Retinal pigment epithelial cell (primary cell): ENCODE measurements at places on chromosomes 7 and 10.

DNA sequence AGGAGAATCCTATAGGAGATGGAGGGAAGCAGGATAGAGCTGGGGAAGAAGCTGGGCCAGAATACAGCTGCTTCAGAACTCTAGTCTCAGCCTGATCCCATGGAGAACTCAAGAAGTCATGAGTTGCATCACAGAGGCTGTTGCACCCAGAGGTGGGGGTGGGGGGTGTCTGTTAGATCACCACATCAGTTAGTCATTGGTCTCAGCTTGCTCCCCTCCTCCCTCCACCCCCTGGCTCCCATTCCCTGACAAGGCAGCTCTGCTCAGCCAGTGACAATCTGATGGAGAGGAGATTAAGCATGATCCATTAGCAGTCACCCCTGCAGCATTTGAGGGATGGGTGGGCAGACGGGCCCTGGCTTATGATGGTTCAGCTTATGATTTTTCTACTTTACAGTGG is 58.4 kb upstream of the FGL2 start:
- no peak for DNase-seq

- peak; percentile 23 for DNase-seq
These were observed 300.9 kb downstream of the NEBL start for GRCh38 chr10:20596065-20596755.

DNA sequence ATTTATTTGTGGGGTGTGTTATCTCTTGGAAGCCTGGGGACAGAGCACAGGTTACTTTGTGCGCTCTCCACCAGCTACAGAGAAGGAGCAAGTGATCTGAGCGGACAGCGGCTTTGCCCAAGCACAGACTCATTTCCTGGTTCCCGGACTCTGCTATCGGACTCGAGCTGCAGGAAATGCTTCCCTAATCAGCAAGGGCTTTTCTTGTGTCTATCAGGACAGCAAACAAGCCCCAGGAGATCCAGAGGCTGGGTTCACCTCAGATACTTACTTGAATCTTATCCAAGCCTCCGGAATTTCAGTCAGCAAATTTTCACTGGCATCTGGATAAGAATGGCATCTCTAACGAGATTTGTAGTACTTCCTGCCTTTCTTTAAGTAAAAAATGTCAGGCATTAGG is 27.8 kb downstream of the MRC1 start:
- peak; percentile 29 for DNase-seq

DNA sequence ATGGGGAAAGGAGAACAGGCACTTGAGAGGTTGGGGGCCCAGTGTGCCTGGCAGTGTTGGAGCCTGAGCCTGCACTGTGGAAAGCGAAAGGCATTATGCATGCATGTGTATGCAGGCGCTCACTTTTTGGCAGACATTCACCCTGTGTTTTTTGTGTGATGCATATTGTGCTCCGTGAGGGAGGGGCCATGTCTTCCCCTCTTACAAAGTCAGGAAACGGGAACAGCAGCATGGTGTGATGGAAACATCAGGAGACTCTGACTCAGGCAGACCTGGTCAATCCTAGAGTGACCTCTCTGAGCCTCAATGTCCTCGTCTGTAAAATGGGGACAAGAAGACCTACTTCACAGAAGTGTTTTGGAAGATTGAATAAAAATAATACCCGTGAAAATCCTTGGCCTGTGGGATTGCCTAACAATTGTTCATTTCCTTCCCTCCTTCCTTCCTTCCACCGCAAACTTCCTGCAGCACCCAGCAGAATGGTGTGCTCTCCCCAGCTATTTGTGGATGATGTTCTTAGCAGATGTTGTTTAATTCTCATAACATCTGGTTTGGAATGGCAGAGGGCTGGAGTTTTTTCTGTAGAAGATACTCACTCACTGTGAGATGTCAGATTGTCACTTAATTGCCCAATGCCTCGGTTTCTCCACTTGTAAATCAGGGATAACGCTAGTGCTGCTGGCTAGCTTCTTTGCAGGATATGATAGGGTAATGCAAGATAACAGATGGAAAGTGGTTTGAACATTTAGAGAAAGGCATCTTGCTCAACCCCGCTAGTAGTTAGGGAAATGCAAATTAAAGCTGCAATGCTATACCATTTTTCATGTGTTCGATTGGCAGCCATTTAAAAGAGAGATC is 39.8 kb downstream of the CDH23 start:
- DNase-seq = no peak

DNA sequence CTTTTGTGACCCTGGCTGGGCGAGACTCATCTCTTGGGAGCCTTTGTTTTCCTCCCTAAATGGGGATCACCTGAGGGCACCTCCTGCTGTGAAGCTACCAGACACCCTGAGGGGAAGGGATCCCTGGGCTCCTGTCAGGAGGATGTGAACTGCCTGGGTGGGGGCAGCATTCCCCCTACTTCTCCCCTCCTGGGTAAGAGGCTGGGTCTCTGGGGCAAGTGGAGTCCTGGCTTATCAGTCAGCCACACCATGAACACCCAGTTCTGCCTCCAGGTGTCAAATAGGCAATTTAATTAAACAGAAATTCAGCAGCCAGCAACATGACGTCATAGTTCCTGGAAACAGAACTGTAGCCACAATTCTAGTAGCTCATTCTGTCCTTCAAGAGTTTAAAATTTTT is 97.7 kb upstream of the RET start:
- no peak for DNase-seq

GRCh38 chr10:23293973-23294590 is 50.5 kb downstream of the C10orf67 start:
- peak; percentile 84 for DNase-seq

DNA sequence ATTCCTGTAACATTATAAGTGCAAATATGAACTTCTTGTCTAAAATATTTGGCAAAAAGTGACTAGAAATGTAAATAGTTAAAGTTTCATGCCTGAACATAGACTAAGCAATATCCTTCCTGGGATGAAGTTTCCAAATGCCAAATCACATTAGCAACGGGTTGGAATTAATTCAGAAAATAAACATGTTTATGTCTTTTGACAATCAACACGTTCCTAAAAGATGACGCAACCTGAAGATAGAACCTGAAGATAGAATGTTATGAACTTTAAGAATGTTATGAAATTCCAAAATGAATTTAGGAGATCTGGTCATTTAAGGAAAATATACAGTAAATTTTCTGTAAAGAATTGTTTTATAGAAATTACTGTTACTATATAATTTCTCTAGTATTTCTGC is 9.2 kb downstream of the LAMB4 start:
- no peak for DNase-seq

DNA sequence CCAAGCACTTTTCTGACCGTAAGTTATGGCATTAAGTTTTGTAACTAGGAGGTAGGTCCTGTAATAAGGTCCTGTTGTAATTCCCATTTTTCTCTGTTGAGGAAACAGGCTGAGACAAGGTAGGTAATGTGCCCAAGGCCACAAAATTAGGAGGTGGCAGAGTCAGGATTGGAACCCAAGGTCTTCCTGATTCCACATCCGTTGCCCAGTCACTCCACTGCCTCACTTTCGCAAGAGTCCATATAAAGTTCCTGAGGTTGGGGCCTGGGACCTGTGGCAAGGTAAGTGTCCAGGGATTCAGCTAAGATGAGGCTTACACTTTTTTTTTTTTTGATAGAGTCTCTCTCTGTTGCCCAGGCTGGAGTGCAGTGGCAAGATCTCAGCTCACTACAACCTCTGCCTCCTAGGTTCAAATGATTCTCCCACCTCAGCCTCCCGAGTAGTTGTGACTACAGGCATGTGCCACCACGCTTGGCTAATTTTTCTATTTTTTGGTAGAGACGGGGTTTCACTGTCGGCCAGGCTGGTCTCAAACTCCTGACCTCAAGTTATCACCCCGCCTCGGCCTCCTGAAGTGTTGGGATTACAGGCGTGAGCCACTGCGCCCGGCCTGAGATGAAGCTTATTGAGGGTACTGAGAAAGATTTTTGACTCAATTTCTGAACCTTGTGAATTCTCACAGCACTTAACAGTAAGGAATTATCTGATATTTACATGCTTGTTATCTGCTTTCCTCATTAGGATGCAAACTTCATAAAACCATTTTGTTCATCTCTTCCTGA is 20.3 kb upstream of the GNA12 start:
- DNase-seq = no peak

DNA sequence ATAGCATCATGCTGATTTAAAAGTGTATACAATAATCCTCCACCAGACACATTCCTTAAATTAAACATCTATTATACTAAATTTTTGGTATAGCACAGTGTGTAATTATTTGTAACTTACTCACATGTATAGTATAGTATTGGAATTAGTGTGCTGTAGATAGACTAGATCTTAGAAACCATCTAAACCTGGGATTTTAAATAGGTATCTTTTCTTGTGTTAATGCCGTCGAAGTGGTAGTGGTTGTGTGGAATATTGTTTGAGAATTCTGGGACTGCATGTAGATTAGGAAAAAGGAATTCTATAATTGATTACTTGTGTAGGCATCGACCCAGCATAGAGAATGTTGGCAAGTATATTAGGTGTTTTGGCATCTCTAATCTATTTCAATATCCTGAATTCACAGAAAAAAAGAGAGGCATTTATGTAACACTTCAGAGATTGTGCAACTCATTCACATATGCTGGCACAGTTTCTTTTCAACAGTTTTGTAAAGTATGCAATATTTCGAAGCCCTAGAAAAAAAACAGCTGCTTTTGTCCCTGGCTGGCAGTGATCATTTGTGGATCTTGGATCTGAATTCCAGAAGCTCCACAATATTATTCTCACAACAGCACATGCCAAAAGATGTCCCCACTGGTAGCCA is 145.5 kb upstream of the AGR3 start:
- DNase-seq = no peak

DNA sequence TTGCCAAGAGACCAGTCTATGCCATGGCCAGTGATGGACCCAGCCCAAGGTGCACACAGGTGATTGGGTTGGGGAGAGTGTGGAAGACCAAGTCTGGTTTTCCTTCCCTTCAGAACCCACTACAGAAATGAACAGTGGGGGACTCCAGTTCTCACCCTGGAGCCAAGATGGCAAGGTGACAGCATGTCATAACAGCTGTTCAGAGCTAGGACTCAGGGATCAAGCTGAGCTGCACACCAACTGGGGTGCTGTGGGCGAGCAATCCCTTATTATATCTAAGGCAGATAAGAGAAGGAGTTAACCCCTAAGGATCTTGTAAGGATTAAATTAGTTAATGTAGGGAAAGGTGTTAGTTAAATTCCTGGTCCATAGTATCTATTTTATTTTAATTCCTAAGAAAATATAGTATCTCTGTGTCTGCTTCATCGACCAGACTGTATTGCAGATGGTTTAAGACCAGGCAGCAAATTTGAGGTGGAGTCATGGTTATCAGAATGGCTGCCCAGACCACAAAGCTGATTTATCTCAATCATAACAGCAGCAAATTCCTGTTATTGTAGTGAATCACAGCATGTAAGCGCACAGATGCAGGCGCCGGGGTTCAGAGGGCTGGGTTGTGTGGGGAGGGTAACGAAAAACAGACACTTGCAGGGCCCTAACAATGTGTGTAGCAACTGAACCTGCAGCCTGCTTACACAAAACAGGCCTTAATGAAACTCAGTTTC is 208.7 kb upstream of the ZNF32 start:
- DNase-seq = no peak

DNA sequence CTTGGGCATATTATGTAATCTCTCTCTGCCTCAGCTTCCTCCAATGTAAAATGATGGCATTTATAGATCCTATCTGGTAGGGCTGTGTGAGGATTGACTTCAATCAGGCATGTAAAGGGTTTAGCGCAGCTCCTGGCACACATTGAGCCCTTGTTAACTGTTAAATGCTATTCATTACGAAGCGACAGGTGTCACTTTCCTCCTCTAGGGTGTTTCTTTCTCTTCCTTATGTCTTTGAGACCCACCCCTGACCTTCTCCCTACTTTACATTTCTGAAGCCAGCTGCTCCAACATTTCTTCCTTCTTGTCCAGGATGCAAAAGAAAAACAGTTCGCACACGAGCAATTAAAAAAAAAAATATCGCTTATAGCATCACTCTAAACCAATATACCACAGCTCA is 5.7 kb upstream of the R3HCC1L start:
- no peak for DNase-seq

DNA sequence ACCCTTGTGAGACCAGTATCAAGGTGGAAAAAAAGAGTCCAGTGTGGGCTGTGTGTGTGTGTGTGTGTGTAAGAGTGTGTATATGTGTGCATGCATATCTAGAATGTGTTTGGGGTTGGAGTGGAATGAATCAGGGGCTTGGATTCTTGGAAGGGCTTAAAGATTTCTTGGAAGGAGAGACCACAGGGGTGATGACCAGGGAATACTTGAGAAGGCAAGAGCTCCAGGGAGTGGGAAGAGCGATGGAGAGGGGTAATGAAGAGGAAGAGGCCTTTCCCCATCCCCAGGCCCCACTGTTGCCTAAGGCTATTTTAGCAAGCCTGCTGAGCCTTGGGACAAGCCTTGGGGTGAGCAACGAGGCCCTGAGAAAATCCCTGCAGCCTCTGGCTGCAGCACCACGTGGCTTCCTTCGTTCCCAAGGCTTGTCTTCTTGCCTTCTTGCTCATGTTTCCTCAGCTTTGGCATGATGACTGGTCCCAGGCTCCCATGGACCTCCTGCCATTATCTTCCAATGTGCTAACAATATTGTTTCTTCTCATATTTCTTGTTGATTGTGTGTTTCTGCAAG is 663.4 kb downstream of the INHBA start:
- DNase-seq = no peak

GRCh38 chr10:63268798-63269503 is 135.8 kb downstream of the NRBF2 start:
- DNase-seq = peak; percentile 96

DNA sequence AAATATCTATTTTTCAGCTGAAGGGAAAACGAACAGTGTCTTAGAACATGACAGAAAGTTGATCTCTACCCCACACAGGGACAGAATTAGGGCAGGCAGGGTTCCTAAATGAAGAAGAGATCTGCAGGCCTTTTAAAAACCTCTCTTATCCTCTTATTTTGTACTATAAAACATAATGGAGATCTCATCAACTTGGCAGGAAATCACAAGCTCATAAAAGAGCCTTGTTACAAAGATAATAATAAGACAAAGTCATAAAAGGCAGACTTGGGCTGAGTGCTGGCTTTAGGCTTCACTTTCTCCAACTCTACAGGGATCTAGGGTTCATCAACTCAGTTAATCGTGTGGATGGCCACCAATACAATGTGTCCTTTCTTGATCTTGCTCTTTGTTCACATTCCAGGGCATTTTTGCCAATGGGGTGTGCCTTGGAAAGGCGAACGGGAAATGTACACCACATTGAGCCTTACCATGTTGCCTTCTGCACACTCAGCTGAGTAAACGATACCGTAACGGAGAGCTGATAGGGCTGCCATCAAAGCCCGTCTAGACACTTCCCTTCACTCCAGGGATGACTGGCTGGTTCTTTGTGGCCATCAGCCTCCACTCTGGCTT is 7.1 kb upstream of the TEX36 start:
- DNase-seq = no peak

- DNase-seq = no peak
These were observed 9.0 kb upstream of the VIM start for GRCh38 chr10:17219024-17219423.

GRCh38 chr10:99531026-99531695 is 1.6 kb upstream of the NKX2-3 start:
- no peak for DNase-seq
